GM13977 (cell line): ENCODE measurements at places on chromosomes 2 and 18.
A peak's percentile ranks its signal among the peaks of the same experiment; 100 is the strongest.

- DNase-seq, result no peak
These were observed 6.5 kb downstream of the BIN1 start for GRCh38 chr2:127100251-127101047.

GRCh38 chr2:199431746-199432213, 26.0 kb downstream of the SATB2 start:
- DNase-seq, result no peak

- no peak for DNase-seq
These were observed 1.1 kb upstream of the B3GNT2 start for GRCh38 chr2:62194558-62195420.

DNA sequence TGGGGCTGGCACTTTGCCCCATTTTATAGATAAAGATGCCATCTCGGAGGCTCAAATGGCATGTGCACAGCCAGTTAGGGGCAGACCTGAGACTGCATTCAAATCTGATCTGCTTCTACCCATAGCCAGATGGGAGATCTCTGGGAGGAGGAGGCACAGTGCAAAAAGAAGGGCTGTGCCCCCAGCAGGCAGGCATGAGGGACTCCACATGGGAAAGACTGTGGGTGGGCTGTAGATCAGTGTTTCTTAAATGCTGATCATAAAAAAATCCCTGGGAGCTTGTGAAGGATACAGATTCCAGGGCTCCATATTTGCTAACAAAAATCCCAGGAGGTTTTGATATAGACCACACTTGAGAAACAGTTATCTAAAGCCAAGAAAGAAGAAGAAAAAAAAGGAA, 15.2 kb downstream of the PAX8 start:
- no peak for DNase-seq

DNA sequence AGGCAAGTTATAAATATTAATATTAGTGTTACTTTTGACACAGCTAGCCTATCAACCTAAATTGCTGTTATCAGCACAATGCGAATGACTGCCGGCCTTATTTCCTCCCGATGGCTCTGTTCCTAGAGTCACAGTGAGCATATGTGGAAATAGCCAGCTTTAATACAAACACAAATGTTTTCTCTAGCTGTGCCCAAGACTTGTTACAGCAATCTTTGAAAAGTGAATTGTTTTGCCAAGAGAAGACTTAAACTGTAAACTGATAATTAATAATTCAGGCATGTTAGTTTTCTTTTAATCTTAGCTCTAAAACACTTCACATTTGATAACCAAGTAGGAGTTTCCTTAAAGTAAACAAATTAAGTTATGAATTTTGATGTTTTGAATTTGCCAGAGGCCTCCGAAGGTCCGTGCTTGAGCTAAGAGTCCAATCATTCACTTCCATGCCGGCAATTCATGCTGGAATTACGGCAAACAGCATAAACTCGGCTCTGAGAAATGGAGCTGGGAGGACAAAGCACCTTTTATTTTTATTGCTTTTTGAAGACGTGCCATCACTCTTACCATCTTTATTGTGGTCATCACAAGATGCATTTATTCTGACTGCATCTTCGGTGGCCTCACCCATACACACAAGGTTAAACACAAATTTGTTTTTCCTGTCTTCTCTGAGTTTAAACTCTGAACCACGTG, 184.5 kb upstream of the CWC22 start:
- no peak for DNase-seq

- DNase-seq, result peak; percentile 38
These were observed 408.1 kb downstream of the THSD7B start for GRCh38 chr2:137173463-137173862.

DNA sequence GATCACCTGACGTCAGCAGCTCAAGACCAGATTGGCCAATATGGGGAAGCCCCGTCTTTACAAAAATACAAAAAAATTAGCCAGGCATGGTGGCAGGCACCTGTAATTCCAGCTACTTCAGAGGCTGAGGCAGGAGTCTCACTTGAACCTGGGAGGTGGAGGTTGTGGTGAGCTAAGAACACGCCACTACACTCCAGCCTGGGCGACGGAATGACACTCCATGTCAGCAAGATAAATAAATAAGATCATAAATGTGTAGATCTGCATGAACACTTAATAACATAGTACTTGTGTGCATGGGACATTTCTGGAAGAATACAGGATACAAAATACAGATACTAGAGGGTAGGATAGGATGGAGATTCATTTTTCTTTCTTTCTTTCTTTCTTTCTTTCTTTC, 9.1 kb downstream of the EHD3 start:
- DNase-seq, result no peak

GRCh38 chr18:52401236-52401635, 61.2 kb downstream of the DCC start:
- no peak for DNase-seq

- DNase-seq, result no peak
These were observed 52.5 kb upstream of the SPTBN1 start for GRCh38 chr2:54403512-54404238.

GRCh38 chr2:201839727-201840126, 33.4 kb downstream of the CDK15 start:
- no peak for DNase-seq

- no peak for DNase-seq
These were observed 41.8 kb upstream of the OTX1 start for GRCh38 chr2:63008838-63009237.

- peak; percentile 90 for DNase-seq
These were observed 173.6 kb downstream of the SMAD7 start for GRCh38 chr18:48777026-48777743.

DNA sequence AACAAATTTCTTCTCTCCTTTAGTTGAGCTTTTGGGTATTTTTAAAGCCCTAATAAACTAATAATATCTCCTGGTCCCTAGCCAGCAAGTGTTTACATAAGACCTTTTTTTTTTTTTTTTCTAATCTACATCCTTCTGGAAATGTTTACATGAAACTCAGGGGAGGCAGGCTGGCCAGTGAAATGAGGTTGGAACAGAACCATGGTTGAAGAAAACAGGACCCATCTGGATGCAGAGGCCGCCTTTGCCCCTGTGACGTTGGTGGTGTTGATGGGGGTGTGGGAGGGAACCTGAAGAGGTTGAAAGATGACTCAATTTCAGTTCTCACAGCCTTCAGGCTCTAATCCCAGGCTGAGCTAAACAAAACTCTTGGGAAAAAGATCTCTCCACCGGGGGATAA, 118.5 kb downstream of the NRP2 start:
- no peak for DNase-seq

GRCh38 chr2:170689481-170689880, 25.7 kb upstream of the SP5 start:
- no peak for DNase-seq

DNA sequence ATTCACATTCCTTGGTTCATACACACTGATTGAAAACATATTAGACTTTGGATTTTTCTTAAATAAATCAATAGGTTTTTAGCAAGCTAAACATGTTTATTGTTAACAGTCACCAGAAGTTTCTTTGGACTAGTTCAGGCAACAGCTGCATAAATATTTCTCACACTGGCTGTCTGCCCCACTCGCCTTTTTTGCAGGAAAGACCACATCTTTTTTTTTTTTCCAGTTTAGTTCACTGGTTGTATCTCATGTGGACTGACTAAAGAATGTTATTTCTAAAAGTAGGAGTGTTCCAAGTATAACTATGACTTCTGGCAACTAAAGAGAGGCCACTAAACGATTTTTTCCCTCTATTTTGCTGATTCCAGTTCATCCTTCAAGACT, 31.1 kb downstream of the SLC40A1 start:
- DNase-seq, result no peak

- no peak for DNase-seq
These were observed 205.0 kb upstream of the EPHA4 start for GRCh38 chr2:221777119-221777518.

DNA sequence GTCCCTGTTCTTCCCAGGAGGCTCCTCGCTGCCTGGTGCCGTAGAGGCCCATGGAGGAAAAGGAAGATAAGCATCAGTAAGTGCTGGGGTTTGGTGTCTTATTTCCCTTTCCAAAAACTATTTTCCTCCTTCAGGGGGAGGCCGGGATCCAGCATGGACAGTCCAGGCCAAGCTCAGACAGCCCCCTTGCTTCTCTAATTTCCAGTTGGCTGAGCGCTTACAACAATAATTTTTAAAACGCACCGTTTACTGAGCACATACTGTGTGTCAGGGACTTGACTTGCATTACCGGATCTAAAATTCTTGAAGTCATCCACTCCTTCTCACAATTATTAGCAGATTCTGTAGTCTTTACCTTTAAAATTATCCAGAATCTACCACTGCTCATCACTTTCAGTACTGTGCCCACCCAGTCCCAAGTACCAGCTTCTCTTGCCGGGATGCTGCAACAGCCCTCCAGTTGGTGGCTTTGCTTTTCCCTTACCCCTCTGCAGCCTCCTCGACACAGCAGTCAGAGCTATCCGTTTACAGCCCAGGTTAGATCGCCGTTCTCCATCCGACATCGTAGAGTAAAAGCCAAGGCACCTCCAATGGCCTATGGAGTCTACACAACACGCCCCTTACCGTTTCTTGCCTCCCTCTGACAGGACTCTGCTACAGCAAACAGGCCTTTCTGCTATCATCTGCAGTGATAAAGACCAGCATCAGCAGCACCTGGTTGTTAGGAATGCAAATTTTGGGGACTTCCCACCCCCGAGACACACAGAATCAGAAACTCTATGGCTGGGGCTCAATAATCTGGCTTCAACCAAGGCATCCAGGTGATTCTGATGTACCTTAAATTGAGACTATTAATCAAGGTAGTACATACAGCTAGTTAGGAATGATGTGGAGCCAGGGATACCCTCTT, 75.2 kb upstream of the TSPYL6 start:
- peak; percentile 14 for DNase-seq

DNA sequence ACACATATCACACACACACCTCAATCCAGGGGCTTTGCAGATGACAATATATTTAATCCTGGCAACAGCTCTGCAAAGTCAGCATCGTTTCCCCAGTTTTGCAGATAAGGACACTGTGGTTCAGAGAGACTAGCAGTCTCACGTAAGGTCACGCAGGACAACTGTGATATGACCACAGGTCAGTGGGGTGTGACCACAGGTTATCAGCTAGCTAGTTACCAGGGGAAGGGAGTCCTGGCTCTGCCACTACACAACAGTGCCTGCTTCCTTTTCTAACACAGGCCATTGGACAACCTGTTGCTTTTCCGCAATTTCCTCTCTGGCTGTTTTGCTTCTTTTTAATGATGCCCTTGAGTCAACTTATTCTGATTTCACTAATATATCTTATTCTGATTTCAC, 33.3 kb downstream of the RBMS1 start:
- no peak for DNase-seq

DNA sequence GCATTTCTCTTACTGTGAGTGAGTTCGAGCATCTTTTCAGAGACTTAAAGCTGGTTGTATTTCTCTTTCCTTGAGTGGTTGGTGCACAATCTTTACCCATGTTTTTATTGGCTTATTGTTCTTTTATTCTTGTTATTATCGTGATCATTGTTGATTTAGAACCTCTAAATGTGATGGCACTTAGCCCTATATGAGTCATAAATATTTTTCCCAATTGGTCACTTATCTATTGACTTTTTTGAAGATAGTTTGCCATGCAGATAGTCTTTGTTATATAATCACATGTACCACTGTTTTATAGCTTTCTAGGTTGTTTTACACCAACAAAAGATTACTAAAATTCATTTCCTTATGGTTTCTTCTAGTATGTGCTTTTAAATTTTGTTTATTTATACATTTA, 141.6 kb upstream of the MSH6 start:
- DNase-seq, result no peak

DNA sequence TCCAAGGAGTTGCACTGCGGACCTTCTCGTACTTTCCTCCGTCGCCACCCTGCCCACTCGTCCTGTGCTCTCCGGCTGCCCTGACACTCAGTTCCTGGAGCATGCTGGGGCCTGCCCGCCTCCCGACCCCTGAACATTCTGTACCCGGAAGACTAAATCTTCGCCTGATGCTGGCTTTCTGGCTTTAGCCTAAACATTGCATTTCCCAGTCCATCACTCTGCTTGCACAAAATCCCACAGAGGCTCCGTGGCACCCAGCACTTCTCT, 550 bp upstream of the SFXN5 start:
- no peak for DNase-seq

DNA sequence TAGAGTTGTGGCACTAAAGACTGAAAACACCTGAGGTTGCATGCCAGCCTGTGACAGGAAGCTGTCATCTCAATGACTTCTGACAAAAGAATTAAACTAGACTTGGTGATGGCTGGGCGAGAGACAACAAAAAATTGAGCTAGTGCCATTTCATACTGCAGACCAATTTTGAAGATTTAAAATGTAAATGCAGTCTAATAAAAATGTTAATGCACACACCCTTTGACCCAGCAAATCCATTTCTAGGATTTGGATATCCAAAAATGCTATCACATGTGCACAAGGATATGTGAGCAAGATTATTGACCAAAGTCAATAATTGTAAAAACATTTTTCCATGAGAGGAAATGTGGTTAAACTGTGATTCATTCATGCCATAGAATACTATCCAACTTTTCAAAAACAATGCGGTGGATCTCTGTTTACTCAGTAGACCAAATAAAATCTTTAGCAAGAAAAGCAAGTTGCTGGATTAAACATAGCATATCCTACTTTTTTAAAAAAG, 5.6 kb downstream of the FBXO36 start:
- no peak for DNase-seq

DNA sequence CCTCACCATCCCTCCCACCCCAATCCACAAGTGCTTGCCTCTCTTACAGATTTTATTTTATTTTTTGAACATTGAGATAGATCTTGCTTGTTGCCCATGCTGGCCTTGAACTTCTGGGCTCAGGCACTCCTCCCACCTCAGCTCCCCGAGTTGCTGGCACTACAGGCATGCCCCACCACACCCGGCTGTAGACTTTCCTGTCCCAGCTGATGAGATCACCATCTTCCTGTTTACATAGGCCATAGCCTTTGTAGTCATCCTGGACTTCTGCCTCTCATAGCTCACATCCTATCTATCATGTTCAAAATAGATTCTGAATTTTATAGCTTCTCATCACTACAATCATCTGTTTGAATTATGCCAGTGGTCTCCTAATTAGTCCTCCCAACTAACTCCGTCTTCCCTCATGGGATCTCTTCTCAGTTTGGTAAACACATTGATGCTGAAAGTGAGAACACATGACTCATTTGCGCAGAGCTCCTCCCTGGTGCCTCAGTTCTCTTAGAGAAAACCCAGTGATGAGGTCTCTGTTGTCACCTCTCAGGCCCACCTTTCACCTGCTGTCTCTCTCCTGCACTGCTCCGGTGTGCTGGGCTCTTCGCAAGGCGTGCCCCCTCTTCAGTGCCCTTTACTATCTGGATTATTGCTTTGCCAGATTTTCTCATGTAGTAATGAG, 243.0 kb downstream of the ZNF407 start:
- DNase-seq, result no peak

- DNase-seq, result no peak
These were observed 15.7 kb downstream of the ARHGAP15 start for GRCh38 chr2:143144813-143145455.
